Renal cortex interstitium (tissue), 15 donors: ENCODE measurements at places on chromosomes 7 and 10.

DNA sequence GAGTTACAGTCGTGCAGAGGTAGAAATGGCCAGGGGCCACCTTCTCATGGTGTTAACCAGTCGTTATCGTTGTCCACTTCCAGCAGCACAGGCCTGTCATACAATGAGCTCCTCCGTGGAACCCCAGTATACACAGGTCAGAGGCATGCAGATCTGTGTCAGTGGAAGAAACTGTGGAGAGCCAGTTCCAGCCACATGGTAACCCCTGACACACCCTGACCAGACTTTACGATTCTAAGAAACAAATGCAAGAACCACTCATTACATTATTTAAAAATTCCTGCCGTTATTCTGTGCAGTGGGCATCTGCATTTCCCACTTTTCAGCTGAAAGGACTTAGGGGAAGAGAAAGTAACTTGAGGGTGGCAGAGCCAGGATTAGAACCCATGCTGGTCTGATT is 23.5 kb upstream of the GJD4 start:
- DNase-seq, result no peak

- no peak for DNase-seq
Observed at GRCh38 chr10:53547364-53547763, 774.8 kb upstream of the MBL2 start.

GRCh38 chr7:20113427-20114027 is 103.7 kb downstream of the MACC1 start:
- no peak for DNase-seq

GRCh38 chr10:104332243-104333031 is 5.8 kb downstream of the ITPRIP start:
- DNase-seq, result no peak

- no peak for DNase-seq
Observed at GRCh38 chr10:72499701-72500100, 126.2 kb downstream of the MICU1 start.

GRCh38 chr10:63077800-63078199 is 55.3 kb upstream of the NRBF2 start:
- no peak for DNase-seq

DNA sequence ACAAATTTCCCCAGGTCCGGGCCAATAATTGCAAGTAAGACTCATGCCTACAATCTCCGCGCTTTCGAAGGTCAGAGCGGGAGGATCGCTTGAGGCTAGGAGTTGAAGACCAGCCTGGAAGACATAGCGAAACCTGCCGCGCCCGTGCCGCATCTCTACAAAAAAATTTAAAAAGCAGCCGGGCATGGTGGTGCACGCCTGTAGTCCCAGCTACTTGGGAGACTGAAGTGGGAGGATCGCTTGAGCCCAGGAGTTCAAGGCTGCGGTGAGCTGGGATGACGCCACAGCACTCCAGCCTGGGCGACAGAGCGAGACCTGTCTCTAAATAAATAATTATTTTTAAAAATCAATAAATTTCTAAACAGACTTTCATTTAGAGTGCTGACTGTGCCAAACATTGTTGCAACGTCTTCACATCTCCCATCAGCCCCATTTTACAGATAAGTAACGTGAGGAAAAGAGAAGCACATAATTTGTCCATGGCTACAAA is 494 bp upstream of the CFAP43 start:
- no peak for DNase-seq

- DNase-seq, result no peak
Observed at GRCh38 chr7:18788026-18788425, 292.5 kb downstream of the HDAC9 start.

- no peak for DNase-seq
Observed at GRCh38 chr10:78066012-78066411, 32.3 kb downstream of the RPS24 start.

- DNase-seq, result no peak
Observed at GRCh38 chr7:138245216-138245615, 169.0 kb downstream of the AKR1D1 start.

DNA sequence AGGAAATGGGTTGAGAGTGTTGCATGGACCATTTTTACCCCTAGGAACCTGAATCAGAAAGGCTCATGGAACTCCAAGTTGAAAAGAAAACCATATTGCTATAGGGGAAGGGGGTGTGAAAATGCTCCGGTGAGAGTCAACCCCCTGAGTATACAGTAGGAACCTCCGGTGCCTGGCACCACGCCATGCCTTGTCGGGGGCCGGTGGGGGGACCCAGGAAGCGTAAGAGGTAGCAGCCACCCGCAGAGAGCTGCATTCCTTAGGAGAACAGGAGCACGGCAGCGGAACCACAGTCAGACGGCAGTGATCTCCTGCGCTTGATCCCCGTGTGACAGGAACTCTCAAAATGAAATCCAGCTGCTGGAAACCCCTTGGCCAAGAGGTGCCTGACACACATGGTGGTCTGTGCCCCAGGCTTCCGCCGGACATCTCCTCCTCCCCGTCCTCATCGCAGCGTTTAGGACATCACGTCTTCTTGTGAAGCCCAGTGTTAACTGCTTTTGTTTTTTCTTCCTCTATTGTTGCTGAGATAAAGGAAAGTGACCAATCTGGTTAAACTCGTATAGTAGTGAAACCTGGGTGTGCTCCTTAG is 186.8 kb downstream of the CELF2 start:
- DNase-seq, result no peak

DNA sequence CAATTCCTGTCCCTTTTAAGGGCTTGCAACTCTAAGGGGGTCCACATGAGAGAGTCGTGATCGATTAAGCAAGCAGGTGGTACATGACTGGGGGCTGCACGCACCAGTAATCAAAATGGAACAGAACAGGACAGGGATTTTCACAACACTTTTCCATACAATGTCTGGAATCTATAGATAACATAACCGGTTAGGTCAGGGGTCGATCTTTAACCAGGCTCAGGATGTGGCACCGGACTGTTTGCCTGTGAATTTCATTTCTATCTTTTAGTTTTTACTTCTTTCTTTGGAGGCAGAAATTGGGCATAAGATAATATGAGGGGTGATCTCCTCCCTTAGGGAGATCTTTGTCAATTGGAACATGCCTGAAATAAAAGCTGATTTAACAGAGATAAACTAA is 370.1 kb downstream of the IPMK start:
- no peak for DNase-seq

DNA sequence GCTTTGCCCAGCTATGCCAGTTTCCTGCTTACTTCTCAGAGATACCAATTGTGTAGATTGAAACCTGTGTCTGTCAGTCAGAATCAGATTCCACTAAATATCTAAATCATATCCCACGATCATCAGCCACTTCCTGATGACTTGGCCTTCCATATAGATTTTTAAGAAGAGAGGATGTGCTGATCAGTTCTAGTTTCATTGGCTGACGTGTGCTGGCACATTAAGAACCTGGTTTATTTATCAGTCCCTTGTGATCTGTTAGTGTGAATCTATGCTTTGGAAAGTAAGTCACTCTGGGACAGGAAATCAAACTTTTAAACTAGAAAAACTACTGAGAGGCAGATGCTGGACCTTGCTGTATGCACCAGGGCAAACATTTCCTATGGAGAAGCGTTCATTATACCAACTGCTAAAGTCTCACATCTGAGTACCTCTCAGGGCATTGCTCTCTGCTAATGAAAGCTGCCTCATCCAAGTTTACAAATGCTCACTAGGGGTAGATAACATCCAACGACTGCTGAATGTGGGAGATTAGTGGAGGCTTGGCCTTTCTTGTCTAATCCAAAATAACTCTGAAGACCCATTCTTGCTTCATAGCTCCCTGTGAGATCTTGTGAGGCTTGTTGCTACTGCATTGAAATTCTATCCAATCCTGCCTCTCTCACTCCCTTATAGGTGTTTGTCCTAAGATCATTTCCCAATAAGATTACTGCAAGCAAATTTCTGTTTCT is 109.1 kb downstream of the ARL4A start:
- DNase-seq, result no peak

DNA sequence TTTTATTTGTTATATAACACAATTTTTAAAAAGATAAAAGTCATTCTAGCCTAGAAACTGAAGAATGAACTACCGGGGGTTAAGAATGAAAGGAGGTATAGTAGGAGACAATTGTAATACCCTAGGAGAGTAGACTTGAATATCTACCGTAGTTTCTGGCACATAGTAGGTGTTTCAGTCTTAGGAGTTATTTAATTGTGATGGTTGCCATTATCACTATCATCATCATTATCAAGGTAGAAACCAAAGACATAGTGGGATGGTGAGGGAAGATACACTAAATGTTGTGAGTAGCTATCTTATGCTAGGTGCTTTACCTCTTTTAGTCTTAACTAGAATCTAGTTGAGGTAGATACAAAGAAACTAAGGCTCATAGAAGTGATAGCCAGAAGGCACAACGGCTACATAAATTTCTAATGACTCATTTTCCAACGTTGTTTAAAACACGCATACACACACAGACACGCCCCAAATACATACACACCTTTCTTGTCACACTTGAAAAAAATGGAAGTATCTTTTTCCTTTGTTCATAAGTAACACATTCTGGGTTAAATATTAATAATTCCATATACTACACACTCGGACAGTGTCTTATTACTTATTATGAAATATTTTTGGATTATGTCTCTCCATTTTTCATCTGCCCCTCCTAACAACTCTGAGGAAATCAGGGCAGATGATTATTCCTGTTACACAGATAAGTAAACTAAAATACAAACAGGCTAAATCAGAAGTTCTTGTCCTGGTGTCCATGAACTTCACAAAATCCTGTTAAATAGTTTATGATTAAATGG is 2.0 kb upstream of the ANLN start:
- no peak for DNase-seq

- no peak for DNase-seq
Observed at GRCh38 chr7:27611059-27611458, 51.6 kb downstream of the HIBADH start.

GRCh38 chr7:157477550-157478212 is 140.9 kb downstream of the DNAJB6 start:
- no peak for DNase-seq

GRCh38 chr7:17022920-17023319 is 141.1 kb upstream of the AGR3 start:
- DNase-seq, result no peak

DNA sequence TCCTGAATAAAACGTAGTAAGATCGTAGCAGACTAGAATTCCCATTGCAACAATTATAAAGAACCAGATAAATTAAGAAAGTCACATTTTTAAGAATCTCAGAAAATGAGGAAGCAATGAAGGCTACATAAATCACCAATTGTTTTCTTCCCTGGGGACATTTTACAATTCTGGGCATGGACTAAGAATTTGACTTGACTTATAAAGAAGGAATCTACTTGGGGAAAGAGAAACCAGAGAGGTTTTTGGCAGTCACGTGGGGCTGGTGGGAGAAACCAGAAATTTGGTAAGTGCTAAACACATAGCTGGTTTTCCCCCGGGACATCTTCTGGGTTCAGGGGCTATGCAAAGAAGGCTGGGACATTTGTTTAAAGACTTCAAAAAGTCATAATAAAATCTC is 109.8 kb upstream of the IL6 start:
- no peak for DNase-seq

DNA sequence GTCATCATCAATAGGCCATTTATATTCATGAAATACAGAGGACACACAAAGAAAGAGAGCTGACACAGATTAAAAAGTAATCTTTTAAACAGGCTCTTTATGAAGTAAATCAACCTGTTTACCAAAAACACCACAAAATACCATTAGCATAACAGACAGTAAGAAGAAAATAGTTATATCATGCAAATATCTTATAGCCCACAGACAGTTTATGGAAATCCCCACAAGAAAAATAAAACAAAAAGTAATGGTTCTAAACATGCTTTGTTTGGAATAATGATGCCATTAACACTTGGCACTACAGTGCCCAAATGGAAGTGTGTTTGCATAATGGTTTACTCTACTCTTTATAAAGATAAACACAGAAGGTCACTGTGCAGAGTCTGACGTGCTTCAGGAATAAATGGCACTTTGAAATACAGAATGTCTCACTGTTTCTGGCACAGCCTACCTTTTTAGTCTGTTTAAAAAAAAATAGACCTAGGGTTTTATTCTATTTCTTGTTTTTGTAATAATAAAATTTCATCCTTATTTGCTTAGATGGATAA is 30.1 kb downstream of the SEMA3D start:
- no peak for DNase-seq

DNA sequence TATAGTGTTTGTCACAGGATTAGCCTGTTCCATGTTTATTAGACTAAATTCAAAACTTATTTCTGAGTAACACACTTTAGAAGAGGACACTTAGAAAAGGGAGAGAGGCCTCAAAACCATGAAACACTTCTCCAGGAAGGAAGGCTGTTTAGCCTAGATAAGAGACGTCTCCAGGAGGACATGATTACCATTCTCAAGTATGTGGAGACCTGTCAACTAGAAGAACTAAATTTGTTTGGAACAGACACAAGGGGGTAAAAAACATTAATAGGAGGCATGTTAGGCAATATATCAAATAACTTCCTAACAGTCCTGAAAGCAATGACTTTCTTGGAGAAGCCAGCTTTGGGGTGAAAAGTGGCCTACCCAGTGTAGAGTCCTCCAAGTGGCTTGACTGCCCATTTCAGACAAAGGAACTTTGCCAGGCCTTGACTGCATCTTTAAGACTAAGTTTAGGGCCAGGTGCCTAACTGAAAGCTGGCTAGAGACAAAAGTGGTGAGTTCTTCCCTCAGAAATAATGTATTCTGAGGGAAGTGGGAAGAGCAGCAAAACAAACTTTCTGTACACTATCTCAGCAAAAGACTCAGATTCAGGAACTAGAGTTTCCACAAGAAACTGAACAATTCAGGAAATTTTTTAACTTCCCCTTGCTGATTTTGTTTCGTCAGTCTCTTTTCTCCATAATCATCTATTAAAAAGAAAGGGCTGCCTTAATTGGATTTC is 11.8 kb downstream of the NCOA4 start:
- DNase-seq, result no peak

DNA sequence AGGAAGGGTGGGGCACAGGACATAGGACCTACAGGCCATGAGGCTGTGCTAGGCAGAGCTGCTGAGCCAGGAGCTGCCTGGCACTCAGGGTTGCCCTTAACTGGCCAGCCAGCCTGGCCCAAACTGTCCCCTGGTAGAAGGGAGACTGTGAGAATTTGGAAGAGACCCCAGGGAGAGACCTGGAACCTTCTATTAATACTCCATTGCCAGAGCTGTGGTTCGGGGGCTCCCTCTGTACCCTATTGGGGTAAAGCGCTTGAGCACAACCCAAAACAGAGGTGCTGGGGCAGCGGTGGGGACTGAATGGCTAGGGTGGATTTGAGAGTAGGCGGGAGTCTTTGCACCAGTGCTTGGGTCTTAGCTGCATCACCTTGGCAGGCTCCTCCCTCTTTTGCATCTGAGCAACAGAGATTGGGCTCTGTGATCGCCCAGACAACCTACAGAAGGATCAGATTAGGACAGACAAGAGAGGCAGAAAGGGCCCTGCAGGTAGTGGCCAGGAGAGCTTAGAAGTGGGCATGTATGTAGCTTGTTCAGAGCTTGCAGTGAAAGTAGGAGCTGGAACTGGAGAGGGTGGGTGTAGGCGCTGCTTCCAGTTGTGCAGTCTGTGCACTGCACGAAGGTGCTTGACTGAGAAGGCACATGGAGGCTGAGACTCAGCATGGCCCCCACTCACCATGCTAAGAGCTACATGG is 53.3 kb downstream of the ADCYAP1R1 start:
- no peak for DNase-seq
